Uterine smooth muscle cell (primary cell): ENCODE measurements at places on chromosomes 12 and 14. TPM values are rescaled to one million over a fixed set of nuclear protein-coding genes. Genes with fewer than 3 reads are reported as not detected.

The INSM2 gene
- not detected in 2 replicates for total RNA-seq

The LRRK2 gene
- total RNA-seq: 9.6 and 13.1 TPM in 2 replicates

The RDH12 gene
- total RNA-seq: under 0.01 TPM in 1 of 2 replicates, not detected in the other

The RFX4 gene
- total RNA-seq: not detected in 2 replicates

The SERPINA10 gene
- total RNA-seq: under 0.01 TPM in 1 of 2 replicates, not detected in the other

The SFSWAP gene
- 26.7 and 32.3 TPM in 2 replicates for total RNA-seq

The HOXC6 gene
- total RNA-seq: 0.11 TPM in 1 of 2 replicates, not detected in the other

The HOXC12 gene
- not detected in 2 replicates for total RNA-seq

The STX2 gene
- 47.4 and 61.3 TPM in 2 replicates for total RNA-seq

The PRPH gene
- total RNA-seq: 0.12 and 0.22 TPM in 2 replicates

The NELL2 gene
- 0.55 TPM in 1 of 2 replicates, not detected in the other for total RNA-seq

The CIROP gene
- total RNA-seq: 0.11 and 0.25 TPM in 2 replicates

The KLRK1 gene
- not detected in 2 replicates for total RNA-seq
